Fibroblast of lung (primary cell): ENCODE measurements at places on chromosomes 13 and 19. TPM values are rescaled to one million over a fixed set of nuclear protein-coding genes. Genes with fewer than 3 reads are reported as not detected.

Gene ATP11A
- total RNA-seq = 4.6 and 7.8 TPM in 2 replicates

Gene TLE6
- total RNA-seq = 0.51 and 1.7 TPM in 2 replicates

Gene IRGC
- total RNA-seq = not detected in 2 replicates

DNA sequence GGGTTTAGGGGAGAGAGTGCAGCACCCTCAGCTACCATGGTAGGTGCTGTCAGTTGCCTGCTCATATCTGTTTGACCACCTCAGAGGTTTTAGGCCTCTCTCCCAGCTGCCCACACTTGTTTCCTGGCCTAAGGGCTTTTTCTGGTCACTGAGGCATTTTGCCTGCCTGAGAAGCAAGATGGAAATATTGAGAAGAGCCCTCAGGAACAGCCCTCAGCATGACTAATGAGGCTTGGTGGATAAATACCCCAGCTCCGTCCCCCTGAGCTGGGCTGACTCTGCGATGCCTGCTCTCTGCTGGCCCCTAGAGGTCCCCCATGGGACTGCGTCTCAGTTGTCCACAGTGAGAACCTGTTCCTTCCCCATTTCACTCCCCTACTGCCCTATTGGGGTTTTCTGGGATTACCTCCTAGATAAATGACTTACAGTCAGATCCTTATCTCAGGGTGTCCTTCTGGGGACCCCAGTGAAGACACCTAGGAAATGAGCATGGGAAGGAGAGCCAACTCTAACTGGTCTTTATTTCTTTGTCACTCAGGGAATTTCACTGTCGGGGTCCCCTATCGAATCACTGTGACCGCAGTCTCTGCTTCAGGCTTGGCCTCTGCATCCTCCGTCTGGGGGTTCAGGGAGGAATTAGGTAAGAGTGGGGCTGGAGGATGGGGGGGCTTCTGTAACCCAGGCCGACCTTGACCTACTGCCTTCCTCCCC, 13.3 kb downstream of the PALM3 start:
- H3K27ac ChIP-seq = no peak overlapping the region
- no peaks in the 10 kb centered on the region for H3K36me3 ChIP-seq
- no peak overlapping the region for H3K4me3 ChIP-seq
- peak; percentile 10 for DNase-seq

- H3K27me3 ChIP-seq = no peaks in the 10 kb centered on the region
- DNase-seq = no peak
- H3K36me3 ChIP-seq = no peaks in the 10 kb centered on the region
- H3K4me3 ChIP-seq = no peak overlapping the region
- H3K27ac ChIP-seq = no peak overlapping the region
These were observed 1297.0 kb upstream of the ATXN8OS start for GRCh38 chr13:68810660-68811059.

- no peaks in the 10 kb centered on the region for H3K4me1 ChIP-seq
- H3K27ac ChIP-seq = peak overlapping the region; percentile 47
- no peak overlapping the region for H3K4me3 ChIP-seq
- H3K36me3 ChIP-seq = peaks cover 8% of the 10 kb centered on the region
- H3K27me3 ChIP-seq = no peaks in the 10 kb centered on the region
These were observed 15.4 kb upstream of the CCNP start for GRCh38 chr19:40241809-40242384.

- no peaks in the 10 kb centered on the region for H3K36me3 ChIP-seq
- DNase-seq = no peak
- no peaks in the 10 kb centered on the region for H3K4me1 ChIP-seq
- H3K27ac ChIP-seq = no peak overlapping the region
- no peak overlapping the region for H3K4me3 ChIP-seq
These were observed 7.7 kb upstream of the BRD4 start for GRCh38 chr19:15340086-15340485.

- no peaks in the 10 kb centered on the region for H3K27me3 ChIP-seq
- H3K4me1 ChIP-seq = peaks cover 12% of the 10 kb centered on the region
- H3K27ac ChIP-seq = peak overlapping the region; percentile 99
- H3K36me3 ChIP-seq = no peaks in the 10 kb centered on the region
These were observed 1.9 kb downstream of the ZC3H4 start for GRCh38 chr19:47111682-47112165.

Gene TSC22D1
- total RNA-seq = 57.8 and 97.6 TPM in 2 replicates
